Psoas muscle (tissue), 8 donors: ENCODE measurements at places on chromosomes 1 and 21. TPM values are rescaled to one million over a fixed set of nuclear protein-coding genes. Genes with fewer than 3 reads are reported as not detected.

Gene ZBTB48
- 15.1 TPM for polyA plus RNA-seq

Gene CD5L
- polyA plus RNA-seq: 0.09 TPM

Gene XKR8
- 4.5 TPM for polyA plus RNA-seq

Gene FAM3B
- polyA plus RNA-seq: 0.18 TPM

Gene SPATA46
- polyA plus RNA-seq: not detected

Gene FAM151A
- 0.05 TPM for polyA plus RNA-seq

Gene KRTAP7-1
- polyA plus RNA-seq: not detected

Gene EFNA3
- 0.39 TPM for polyA plus RNA-seq
